ENCODE measurements at places on chromosomes 2 and 18.

GRCh38 chr2:7037340-7038333 is 120.4 kb downstream of the RNF144A start:
- peak; percentile 30 for DNase-seq

- no peak for DNase-seq
These were observed 316.6 kb downstream of the FIGN start for GRCh38 chr2:163419000-163419830.

- no peak for DNase-seq
These were observed 762.7 kb upstream of the TMEFF2 start for GRCh38 chr2:192957425-192957824.

DNA sequence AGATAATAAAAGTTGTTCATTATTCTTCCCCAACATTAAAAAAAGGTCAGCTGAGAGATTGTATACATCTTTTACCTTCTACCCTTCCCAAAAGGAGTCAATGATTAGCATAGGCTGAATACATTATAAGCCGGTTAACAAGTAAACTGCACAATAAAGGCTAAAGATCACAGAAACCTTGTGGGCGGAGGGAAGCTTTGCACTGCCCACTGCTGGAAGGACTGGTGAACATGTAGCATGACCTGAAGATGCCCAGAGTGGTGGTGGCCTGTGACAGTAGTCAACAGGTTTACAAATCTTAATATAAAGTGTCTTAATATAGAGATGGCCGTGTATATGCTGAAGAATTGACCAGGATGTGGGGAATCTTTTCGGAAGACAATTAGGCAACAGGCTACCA is 35.6 kb downstream of the ARL5A start:
- DNase-seq = no peak

DNA sequence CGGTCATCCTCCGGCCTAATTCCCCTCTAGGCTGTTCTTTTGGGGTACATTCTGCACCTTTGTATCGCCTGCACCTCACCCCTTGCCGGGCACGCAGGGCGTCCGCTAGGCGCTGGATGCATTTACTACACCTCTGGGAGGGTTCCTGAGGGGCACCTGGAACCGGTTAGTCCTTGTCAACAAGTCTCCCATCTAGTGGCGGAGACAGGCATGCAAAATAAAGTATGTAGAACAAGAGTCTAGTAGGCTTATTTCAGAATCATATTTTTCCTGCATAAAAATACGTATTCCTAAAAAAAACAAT is 705 bp upstream of the TEX261 start:
- DNase-seq = peak; percentile 38

GRCh38 chr2:167103028-167103756 is 214.9 kb downstream of the XIRP2 start:
- no peak for DNase-seq

GRCh38 chr2:239305771-239306170 is 95.0 kb downstream of the HDAC4 start:
- DNase-seq = no peak

GRCh38 chr2:55887901-55888624 is 35.5 kb downstream of the EFEMP1 start:
- DNase-seq = no peak

DNA sequence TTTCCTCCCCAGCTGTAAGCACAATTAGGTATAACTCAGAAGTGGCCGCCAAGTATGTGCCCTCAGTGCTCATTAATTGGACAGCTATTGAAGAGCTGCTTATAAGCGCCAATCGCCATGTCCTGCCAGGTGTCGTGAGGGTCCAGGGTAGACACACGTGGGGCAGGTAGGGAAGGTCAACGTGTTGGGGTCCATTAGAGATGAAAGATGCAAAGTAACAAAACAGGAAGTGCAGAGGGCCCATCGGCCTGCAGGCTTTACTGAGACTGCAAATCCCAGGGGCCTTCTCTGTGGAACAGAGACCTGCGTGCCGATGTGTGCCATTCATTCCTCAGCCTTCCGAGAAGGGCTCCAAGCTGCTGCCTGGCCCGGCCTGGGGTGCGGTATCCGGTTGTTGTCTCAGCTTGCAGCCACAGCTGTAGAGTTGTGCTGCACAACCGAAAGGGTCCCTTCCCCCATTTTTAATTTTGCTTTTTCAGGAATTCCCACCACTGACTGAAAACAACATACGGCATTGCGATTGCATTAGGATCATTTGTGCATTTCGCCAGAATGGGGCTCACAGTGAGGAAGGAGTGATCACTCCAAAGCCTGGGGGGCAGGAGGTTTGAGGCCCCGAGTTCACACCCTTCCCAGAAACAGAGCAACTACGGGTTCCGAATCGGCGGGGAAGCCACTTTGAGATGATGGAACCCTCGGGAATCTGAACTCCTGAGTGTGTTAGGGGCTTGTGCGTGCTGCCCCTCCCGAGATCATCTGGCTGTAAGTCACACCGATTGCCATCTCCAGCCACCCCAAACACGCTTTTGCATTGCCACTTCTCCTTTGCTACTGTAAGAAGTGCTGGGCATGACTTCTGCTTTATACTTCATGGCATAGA is 94.3 kb downstream of the TSHZ1 start:
- no peak for DNase-seq

DNA sequence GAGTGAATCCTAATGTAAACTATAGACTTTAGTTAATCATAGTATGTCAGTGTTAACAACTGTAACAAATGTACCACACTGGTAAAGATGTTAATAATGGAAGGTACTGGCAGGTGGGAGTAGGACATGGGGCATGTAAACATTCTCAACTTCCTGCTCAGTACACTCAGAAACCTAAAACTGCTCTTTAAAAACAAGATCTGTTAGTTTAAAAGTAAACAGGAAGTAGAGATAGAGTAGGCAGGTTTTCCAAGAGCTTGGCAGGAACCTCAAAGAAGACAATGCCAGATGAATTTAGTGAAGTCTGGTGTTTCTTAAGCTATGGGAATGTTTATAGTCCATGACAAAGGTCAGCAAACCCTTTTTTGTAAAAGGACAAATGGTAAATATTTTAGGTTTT is 46.6 kb downstream of the CCDC138 start:
- no peak for DNase-seq

DNA sequence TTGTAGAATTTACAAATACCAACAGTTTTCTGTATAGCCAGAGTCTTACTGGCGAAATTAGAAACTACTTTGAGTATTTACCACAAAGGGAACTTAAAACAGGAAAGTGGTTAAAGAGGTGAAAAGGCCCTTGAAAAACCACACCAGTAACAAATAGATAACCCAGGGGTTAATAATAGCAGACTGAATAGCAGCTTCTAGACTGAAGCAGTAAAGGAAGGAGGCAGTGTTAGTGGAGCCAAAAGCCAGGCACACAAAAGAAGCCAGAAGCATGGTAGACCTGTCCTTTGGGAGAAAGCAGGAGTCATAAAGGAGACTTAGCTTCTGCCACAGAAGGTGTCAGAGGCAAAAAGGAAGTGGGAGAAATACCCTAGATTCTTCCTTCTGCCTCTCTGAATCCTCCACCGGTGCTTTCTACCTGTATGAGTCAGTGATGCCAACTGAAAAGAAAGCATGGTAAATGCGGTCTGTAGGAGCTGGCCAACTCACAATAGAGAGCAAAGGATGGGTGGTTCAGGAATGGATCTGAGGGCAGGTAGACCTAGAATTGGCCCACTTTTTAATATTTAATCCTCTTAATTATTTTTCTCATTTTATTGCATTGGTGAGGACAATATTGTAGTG is 97.3 kb downstream of the ARL6IP6 start:
- no peak for DNase-seq

DNA sequence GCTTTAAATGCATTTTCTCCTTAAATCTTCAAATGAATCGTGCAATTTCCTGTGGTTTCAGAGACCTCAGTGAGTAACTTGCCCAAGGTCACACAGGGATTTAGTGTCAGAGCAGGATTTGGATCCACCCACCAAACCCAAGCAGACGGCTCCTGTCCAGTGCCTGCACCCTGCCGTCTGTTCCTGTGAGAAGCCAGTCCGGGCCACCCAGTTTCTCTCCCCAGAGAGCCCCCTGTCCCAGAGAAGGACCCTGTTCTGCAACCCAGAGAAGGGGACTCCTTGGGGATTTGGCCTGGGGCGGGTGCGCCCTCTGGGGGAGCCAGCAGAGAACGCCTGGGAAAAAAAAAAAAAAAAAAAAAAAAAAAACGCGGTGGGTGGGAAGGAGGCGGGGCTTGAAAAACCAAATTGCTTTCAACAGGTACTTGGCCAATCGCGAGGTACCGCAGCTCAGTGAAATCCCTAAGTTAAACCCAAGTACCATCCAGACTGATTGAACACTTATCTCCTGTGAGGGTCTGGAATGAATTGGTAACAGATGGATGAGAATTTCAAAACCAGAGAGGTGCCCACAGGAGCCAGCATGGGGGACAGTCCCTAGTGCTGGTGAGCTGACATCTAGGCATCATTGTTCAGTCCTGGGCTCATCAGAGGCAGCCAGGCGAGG is 30.9 kb upstream of the REEP1 start:
- peak; percentile 7 for DNase-seq

- no peak for DNase-seq
These were observed 6.9 kb upstream of the EPB41L5 start for GRCh38 chr2:120005834-120006521.

- no peak for DNase-seq
These were observed 714 bp downstream of the ASXL3 start for GRCh38 chr18:33578518-33579348.

GRCh38 chr18:36843784-36844183 is 14.9 kb downstream of the KIAA1328 start:
- DNase-seq = no peak

- DNase-seq = no peak
These were observed 524.6 kb upstream of the ZEB2 start for GRCh38 chr2:145044491-145044890.

DNA sequence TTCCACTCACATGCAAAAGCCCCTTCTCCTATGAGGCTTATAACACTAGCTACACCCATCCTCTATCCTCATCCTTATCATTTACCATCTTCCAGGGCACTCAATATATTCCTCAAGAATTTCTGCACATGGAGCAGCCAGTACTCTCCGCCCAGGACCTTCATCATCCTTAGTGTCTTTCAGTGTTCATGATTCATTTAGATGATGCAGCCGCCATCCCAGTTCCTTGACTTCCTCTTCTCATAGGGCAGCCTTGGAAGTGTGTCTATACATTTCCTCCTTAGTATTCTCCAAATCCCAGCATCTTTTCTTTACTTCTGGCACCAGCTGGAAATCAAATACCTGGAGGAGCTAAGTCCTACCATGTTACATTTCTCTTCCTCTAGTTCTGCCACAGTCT is 3.0 kb upstream of the ITSN2 start:
- no peak for DNase-seq

DNA sequence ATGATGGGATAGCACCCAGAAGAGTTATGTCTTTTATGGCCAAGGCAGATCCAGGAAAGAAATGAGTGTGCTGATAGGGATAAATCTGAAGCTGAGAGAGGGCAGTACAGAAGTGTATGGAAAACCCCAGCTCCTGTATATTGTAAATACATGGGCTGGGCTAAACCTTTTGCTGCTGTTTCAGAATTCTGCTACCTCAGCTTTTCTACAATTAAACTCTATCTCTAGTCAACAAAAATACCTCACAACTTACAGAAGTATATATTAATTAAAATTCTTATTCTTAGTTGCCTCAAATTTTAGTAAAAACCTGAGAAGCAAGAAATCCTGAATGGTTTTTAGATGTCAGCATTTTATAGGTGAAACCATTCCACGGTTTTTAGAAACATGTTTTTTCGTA is 889.5 kb upstream of the NXPH2 start:
- DNase-seq = no peak

- no peak for DNase-seq
These were observed 11.3 kb downstream of the RMP24 start for GRCh38 chr18:35983818-35984217.

DNA sequence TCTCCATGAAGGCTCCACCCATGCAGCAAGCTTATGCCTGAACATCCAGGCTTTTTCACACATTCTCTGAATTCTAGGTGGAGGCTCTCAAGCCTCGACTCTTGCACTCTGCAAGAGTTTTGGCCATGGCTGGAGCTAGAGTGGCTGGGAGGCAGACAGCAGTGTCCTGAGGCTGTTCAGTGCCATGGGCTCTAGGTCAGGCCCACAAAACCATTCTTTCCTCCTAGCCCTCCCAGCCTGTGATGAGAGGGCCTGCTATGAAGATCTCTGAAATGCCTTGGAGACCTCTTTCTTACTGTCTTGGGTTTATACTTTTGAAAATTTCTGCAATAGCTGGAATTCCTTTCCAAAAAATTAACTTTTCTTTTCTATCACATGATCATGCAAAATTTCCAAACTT is 210.7 kb downstream of the RND3 start:
- no peak for DNase-seq

GRCh38 chr2:202771741-202772460 is 99.7 kb downstream of the ICA1L start:
- no peak for DNase-seq

DNA sequence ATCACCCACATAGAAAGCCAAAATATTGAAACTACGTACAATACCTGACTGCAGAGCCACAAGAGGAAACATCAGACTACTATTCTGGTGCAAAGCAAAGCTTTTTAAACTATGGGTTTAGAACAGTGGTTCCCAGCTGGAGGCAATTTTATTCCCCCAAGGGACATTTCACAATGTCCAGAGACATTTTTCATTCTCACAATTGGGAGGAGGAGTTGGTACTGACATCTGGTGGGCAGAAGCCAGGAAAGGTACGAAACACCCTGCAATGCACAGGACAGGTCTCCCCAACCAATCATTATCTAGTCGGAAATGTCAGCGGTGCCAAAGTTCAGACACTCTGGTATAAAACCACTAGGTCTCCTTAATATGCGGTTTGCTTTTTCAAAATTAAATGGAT is 88.4 kb upstream of the ARL5A start:
- no peak for DNase-seq

- DNase-seq = no peak
These were observed 271.3 kb downstream of the CYRIA start for GRCh38 chr2:16394072-16394985.

DNA sequence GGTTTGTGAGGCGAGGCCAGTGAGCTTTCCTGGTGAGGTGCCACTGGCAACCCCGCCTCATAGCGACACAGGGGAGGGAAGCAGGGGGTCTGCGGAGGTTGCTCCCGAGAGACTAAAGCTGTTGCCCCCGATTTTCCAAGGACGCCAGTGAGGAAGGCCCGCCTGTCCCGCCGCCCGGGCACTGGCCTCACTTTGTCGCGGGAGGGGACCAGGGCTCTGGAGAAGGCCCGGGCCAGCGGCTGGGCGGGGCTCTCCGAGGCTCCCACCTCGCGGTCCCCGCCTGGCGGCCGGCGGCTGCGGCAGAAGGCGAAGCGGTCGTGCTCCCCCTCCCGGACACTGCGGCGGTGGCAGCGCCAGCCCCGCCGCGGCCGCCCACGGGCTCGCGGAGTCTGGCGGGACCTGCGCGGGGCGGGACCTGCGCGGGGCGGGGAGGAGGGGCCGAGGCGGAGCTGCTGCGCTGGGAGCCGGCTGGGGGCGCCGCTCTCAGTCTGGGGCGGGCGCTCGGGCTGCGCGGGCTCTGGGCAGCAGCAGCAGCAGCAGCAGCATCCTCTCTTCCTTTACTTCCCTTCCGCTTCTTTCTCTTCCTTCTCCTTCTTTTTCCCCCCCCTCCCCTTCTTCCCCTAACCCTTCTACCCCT is at the start of gene MAP2:
Gene MAP2 (plus strand): TSS at position 486 of the 637 bp plus-strand sequence. CDS start 229,124 bp downstream, outside the sequence.
- DNase-seq = peak; percentile 1

GRCh38 chr2:99851089-99851488 is 291.3 kb downstream of the AFF3 start:
- no peak for DNase-seq

Data from stimulated activated CD8-positive, alpha-beta memory T cell treated with anti-CD3 and anti-CD28 coated beads, Interleukin-2, amount 100 ng/mL, for 1 hour (primary cell).